ENCODE measurements at places on chromosomes 16 and 17.

- no peak for DNase-seq
These were observed 19.0 kb downstream of the TRAF7 start for GRCh38 chr16:2174396-2175131.

DNA sequence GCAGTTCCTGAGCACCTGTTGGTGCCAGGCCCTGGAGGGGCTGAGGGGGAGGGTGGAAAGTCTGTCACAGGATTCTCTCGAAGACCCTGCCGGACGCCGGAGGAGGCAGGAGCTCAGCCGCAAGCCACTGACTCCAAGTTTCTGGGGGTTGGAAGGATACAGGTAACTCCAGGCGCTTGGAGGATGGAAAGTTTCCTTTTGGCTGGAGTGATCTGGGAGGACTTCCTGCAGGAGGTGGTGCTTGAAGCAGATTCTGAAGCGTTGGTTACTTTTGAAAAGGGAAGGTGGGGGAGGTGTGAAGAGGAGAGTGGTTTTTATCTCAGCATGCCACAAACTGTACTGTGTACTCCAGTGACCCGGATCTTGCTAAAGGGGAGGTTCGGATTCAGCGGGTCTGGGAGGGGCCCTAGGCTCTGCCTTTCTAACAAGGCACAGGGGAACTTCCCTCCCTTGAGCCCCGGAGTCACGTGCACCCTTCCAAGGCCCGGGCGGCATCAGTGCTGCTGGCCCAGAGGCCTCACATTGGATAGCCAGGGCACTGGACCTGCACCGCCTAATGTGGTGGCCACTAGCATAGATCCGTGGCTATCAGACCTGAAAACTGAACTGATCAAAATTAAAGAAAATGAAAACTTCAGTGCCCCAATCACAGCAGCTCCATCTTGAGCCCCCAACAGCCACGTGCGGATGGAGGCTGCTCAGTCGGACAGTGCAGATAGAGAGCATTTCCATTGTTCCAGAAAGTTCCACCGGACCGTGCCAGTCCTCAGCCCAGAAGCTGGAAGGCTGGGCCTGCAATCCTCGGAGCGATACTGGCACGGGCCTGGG lies 42.2 kb upstream of the GSE1 start:
- no peak for DNase-seq

GRCh38 chr16:85531516-85531915 lies 81.6 kb upstream of the GSE1 start:
- no peak for DNase-seq

DNA sequence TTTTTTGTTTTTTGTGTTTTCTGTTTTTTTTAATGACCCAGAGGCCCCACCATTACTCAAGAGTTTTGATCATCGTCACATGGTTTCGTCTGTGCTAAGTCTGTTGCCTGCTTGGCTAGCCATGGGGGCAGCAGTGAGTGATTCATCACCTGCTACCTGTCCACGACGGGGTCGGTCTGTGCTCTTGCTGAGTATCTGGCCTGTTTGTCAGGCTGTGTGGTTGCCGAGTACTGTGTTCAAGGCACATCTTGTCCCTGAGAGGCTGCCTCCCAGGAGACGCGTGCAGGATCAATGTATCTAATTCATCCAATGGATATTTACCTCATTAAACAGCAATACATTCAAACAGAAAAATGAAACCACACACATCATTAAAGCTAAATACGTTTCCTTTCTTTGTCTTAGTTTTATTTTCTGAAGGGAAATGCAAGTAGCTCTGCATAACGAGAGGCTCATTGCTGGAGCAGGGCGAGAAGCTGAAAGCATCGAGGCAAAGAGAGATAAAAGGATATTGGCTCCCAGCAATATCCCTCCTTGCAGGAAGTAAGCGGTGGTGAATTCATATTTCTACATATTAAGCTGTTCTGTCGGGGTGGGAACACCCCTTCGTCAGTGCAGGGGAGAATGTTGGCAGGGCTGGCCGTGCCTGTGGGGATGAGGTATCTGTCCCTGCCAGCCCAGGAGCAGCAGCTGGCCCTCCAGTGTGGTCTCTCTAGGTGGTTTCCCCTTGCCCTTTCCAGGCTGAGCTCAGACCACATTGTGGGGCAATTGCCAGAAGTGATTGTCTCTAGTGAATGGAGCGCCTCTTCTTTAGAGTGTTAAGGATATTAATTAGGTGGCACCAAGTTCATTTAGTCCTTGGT lies 166.2 kb upstream of the ASIC2 start:
- DNase-seq, result no peak

DNA sequence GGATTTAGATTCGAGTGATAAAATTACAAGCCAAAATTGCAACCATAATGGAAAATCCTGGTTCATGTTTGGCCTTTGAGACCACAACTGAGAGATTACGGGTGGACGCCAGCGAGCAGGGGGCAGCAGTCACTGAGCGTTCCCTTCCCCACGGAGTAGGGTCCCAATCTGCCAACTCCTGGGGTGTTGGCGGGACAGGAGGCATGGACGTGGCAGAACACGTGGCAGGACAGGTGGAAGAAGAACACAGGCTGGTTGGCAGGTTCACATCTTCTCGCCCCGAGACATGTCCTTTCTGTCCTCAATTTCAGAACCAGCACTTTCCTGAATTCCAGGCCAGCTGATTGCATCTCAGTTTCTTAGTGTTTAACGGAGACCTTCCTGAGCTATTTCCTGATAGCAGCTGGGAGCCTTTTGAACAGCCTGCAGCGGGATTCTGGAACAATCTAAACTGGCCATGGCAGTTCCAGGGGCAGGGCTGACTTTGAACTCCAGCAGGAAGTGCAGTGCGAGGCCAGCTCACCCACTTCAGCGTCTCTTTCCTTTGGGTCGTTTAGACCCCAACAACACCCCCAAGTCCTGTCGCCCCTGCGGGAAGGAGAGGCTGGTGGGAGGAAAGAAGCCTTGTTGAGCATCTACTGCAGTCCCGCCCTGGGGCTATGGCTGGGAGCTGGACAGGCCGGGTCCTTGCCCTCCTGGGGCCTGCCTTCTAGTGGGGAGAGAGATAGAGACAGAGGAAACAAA lies 159.1 kb upstream of the FOXF1 start:
- DNase-seq, result no peak
